ENCODE measurements at places on chromosomes 5 and 9.

GRCh38 chr9:398085-398484, 183.4 kb downstream of the DOCK8 start:
- DNase-seq = no peak

- DNase-seq = no peak
Observed at GRCh38 chr9:112546149-112547012, 59.8 kb downstream of the KIAA1958 start.

DNA sequence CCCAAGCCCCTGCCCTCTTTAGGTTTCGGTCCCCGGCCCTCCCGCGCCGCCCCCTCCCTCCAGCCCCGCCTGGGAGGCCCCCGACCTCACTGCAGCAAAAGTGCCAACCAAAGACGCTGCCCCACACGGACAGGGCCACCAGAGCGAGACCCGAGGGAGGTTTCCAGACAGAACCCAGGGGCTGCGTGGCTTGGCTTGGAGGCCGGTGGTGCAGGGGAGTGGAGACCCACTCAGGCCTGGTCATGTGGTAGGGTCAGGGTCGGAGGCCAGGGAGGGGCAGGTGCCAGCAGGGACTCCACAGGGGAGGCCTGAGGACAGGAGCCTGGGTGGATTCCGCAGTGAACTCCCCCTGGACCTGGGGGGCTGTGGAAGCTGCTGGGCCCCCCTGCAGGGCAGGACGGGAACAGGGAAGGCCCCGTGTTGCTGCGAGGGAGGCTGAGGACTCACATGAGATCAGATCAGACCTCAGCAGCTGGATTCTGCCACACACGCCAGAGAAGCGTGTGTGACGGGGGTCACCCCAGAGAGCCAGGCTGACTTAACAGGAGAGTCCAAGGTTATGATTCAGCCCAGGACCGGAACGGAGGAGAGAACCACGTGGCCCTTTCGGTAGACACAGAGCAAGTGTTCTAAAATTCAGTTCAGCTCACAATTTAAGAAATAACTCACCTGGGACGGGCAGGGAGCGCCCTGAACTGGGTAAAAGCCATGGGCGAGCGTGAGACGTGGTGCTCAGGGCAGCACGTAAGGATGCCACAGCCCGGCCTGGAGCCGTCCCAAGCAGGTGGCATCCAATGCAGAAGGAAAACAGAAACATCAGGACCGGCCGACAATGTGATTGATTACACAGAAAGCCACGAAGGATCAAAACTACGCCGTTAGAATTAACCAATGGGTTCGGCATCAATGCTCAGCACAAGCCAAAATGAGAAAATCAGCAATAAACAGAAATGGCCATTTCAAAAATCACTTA, 38.9 kb downstream of the EXD3 start:
- DNase-seq = no peak

DNA sequence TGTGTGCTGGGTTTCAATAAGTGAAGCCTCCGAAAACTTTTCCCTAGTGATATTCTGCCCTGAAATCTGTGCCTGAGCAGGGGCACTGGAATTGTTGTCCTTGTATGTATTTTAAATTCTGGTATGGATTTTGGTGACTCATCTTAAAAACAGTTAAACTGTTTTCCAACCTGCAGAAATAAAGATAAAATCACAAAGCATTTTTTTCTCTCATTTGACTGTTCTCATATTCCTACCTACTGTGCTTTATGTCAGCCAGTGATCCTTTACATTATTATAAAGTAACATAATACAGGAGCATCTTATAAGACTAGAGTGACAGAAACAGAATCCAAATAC, 10.9 kb upstream of the TAF11L2 start:
- no peak for DNase-seq

GRCh38 chr5:15740383-15740782, 240.4 kb downstream of the FBXL7 start:
- no peak for DNase-seq

DNA sequence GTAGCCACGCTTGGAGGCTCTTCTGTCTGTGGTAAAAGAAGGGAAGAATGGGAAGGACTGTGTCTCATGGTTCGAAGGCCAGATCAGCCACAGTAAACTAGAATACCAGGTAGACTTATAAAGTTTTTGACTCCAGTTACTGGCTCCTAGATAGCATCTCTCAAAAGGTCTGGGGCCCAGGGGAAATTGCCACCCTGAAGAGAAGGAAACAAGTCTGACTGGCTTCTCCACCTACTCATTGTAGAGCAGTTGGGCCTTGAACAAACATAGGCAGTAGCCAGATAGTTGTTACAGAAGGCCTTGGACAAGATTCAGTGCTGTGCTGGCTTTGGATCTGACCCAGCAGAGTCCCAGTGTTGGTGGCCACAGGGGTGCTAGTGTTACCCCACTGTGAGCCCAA, 890.4 kb downstream of the EFNA5 start:
- DNase-seq = no peak

GRCh38 chr9:127390248-127390545, 6.8 kb upstream of the SLC2A8 start:
- no peak for DNase-seq

All from stimulated activated naive CD4-positive, alpha-beta T cell treated with Interleukin-2 at 50 U/mL for 16 hours (primary cell).